NCI-H1694 treated with DMSO at 0.1 percent for 48 hours (cell line): ENCODE measurements at places on chromosomes 11 and 22.
A peak's percentile ranks its signal among the peaks of the same experiment; 100 is the strongest.

GRCh38 chr11:29324328-29324727, 692.5 kb downstream of the KCNA4 start:
- no peak for DNase-seq

DNA sequence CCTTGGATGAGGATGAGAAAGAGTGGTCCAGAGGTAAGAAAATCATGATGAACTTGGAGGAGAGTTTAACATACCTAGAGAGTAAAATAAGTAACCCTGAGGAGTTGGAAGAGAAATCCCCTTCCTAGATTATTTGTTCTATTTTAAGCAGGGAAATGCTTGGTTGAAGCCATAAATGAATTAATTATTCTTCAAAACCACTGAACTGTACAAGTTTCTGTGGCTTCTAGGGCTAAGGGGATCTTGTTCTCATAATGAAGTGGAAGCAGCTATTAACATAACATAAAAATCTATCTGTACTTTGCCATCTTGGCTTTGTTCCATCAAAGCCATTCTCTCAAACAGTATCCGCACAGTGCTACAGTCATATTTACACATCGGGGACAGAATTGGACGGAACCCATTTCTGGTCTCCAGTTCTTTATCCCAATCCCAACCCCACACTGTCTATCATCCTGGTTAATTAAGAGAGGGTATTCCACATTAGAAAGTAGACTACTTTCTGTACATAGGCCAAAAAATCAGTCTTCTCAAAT, 14.5 kb upstream of the ARHGAP42 start:
- DNase-seq = no peak

GRCh38 chr11:119168471-119169281, at the start of gene NLRX1:
TSS of gene NLRX1 (plus strand) at chr11:119168725. CDS start at chr11:119171404, 2,679 bp downstream.
- DNase-seq = peak; percentile 9

DNA sequence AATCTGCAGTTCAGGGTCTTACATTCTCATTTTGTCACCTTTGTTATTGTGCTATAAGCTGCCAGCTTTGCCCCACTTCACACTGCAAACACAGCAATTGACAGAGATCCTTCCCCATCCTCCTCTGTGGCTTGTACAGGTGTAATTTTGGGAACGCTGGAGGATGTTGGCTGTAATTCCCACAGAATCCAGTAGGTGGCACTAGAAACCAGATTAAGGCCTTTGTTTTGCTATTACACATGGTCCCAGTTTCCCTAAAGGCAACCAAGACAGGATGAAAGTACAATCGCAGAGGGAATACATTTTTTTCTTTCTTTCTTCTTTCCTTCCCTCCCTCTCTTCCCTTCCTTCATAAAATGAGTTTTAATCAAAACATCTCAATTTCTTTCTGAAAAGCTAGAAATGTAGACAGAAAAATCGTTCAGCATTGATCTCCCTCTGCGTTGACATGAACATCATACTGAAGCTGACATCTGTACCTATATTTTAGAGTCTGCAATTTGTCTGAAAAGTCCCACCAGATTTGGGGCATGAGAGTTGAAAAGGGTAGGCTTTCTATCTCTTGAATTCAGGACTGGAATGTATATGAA, 21.3 kb upstream of the NELL1 start:
- peak; percentile 25 for DNase-seq
